ENCODE measurements at places on chromosomes 16 and 17.

DNA sequence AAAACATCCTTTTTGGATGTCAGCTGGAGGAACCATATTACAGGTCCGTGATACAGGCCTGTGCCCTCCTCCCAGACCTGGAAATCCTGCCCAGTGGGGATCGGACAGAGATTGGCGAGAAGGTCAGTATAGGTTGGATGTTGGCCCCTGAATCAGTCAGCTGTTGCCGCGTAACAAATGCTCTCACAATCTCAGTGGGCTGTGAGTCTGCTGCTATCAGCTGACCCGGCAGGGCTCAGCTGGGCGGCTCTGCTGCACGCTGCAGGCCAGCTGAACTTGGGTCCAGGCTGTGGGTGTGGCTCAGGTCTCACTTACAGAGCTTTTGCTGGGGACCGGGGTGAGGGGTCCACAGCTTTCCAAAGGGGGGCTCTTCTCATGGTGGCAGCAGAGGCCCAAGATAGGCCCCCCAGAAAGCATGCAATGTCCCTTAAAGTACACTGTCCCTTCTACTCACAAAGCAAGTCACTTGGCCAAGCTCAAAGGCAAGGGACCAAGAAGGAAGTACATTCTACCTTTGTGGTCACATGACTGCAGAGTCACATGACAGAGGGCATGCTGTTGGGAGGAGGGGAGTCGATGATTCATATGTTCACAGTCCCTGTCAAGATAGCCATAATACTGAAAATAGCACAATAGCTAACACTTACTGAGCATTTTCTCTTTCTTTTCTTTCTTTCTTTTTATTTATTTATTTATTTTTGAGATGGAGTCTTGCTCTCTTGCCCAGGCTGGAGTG is 134.2 kb downstream of the ABCC1 start:
- DNase-seq: no peak

DNA sequence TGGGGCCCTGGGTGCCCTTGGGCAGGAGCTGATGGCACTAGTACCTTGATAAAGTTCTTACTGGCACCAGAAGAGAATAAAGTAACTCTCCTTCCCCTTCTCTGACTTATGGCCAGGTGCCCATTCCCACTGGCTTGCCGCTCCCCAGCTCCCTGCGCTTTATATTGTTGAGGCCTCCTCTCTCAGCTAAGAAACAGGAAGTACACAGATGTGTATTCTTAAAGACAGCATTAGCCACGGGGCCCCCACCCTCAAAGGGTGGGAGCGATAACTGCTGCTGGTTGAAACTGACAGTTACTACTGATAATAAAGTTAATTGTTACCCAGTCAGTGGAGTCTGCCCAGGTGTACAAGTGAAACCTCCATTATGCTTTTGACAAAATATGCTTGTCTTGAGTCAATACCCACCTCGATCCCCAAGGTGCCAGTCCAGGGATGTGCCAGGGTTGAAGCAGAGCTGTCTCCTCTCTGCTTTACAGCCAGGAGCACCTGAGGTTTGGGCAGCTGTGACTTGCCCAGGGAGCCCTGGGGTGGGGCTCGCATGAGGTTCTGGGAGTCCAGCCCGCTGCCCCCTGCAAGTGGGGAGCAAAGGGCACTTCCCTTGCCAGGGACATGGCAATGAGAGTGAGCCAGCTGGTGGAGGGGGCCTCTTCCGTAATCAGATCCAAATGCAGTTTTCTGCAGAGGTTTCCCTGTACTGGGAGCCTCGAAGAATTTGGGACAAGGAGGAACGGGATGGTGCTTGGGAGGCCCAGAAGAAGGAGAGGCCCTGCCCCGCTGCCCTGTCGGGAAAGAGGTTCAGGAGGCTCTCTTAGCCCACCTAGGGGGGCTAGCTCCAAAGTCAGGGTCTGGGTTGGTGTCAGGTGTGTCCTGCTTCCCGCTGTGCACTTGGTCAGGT is 5.4 kb upstream of the CLDN9 start:
- DNase-seq: peak; percentile 87

DNA sequence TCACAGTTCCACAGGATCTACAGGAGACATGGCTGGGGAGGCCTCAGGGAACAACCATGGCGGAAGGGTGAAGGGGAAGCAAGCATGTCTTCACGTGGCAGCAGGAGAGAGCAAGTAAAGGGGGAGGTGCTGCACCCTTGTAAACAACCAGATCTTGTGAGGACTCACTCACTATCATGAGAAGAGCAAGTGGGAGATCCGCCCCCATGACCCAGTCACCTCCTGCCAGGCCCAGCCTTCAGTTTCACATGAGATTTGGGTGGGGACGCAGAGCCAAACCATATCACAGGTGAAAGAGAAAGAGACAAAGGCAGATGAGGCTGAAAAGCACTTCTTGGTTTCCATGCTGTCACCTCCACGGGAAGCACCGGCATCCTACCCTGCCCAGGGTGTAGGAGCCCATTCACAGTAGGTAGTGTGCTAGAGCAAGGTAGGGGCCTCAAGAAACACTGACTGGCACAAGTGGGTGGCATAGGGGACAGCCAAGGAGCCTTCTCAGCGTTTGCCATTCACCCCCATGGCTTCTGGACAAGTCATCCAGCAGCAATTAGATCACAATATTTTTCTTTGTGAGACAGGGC is 6.6 kb downstream of the NARF start:
- DNase-seq: no peak

DNA sequence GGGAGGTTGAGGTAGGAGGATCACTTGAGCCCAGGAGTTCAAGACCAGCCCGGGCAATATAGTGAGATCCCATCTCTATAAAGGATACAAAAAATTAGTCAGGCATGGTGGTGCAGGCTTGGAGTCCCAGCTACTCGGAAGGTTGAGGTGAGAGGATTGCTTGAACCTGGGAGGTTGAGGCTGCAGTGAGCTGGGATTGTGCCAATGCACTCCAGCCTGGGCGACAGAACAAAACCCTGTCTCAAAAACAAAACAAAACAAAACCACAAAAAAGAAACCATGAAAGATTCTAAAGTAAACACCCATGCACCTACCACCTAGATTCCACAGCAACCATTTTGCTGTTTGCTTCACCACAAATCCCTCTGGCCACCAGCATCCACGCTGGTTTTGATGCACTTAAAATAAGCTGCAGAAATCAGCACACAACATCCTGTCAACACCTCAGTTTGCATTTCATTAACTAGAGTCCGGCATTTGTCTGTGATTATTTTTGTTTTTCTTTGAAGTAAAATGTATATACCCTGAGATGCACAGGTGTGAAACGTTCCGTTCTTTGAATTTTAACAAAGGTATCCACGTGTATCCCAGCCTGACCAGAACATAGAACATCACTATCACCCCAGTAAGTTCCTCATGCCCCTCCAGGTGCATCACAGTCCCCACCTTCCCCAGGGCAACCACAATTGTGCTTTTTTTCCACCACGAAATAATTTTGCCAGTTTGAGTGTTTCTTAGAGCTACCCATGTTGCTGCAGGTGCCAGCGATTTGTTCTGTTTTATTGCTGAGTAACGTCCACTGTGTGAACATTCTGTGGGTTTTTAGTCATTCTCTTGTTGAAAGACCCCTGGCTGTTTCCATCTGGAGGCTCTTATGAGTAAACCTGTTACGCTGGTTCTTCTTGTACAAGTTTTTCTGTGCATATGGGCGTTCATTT is 191.5 kb downstream of the SEC14L1 start:
- DNase-seq: peak; percentile 81

DNA sequence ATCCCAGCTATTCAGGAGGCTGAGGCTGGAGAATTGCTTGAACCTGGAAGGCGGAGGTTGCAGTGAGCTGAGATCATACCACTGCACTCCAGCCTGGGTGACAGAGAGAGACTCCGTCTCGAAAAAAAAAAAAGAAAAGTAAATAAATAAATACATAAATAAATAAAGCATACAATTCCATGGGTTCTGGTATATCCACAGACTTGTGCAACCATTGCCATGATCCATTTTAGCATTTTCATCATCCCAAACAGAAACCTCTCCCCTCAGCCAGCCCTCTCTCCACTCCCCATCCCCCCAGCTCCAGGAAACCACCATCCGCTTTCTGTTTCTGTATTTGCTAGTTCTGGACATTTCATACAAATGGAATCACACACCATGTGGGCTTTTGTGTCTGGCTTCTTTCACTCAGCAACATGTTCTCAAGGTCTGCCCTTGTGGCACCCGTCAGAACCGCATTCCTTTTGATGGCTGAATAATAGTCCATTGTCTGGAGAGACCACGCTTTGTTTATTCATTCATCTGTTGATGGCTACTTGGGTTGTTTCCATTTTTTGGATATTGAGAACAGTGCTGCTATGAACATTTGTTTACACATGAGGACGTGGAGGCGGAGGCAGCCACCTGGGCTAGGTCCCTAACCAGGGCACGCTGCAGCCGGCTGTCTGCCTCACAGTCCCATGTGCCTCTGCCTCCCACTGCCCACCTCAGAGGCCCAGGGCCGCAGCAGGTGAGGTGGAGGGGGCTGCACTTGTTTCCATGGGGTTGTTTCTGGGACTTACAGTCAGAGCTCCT is 76.2 kb downstream of the NT5M start:
- DNase-seq: no peak

GRCh38 chr17:36862116-36862920 is 75.0 kb upstream of the LHX1 start:
- no peak for DNase-seq

DNA sequence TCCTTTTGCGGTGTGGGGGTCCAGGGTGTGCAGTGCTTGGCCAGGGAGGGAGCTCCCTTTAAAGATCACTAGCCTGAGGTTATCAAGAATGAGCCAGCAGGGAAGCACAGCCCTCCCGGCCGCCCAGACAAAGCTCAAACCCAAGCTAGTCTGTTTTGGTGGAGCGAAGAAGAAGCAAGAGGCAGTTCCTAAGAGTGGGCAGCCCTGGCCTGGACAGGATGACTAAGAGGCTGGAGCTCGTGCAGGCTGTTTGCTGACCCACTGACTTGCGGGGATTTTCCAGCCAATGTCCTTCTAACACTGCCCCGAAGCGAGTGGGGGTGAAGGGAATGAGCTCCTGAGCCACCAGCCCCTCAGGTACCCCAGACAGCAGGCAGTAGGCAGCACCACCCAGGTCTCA is 134.4 kb downstream of the COPRS start:
- no peak for DNase-seq

DNA sequence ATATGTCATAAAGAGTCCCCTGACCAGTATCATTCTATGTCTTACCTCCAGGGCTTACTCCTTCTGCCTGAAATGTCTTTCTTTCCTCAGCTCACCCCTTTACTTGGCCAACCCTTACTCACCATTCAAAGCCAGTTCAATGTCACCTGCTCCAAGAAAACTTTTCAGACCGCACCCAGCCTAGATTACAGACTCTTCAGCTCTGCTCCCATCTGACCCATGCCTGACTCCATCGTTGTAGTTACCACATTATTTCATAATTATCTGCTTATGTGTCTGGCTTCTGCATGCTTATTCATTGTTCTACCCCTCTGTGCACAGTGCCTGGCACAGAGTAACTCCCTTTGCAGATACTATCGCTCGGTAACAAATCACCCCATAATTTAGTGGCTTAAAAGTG is 62.5 kb upstream of the TOB1 start:
- no peak for DNase-seq

DNA sequence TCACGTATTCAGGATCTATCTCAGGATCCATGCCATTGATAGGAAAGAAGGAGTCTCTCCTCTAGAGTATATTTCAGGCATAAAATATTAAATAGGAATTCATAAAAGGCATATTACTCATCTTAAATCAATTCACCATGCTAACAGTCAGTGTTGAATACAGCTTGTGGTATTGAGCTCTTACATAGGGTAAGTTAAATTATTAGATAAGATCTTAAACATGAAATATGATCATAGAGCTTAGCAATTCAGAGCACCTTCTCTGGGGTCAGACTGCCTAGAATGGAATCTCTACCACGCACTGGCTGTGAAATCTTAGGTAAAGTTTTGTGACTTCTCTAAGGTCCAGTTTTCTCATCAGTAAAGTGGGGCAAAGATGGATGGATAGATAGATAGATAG is 20.7 kb downstream of the MARCHF10 start:
- DNase-seq: no peak

GRCh38 chr17:5198472-5198871 is 6.8 kb upstream of the ZNF594 start:
- no peak for DNase-seq
